D721Med (cell line): ENCODE measurements at places on chromosomes 7 and 10.

DNA sequence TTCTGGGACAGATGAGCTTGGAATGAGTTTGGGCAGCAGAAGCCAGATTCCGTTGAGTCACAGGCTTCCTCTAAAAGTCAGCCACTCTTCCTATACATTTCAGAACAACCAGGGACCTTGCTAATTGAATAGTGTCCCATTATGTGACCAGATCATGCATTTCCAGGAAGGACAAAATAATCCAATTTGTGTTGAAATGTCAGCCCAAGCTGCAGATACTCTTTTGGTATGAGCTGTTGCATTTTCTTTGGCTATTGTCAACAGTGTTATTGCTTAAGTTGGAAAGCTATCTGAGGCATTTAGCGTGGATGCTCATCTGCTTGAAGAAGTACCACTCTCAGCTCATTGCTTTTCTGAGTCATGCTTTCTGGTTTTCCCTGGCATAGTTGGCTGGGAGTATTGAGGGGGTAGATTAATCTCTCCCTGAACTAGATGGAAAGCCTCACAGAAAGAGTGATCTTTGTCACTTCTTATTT, 223.7 kb upstream of the HABP2 start:
- no peak for DNase-seq

- DNase-seq = no peak
Observed at GRCh38 chr10:18179891-18180290, 39.7 kb downstream of the CACNB2 start.

DNA sequence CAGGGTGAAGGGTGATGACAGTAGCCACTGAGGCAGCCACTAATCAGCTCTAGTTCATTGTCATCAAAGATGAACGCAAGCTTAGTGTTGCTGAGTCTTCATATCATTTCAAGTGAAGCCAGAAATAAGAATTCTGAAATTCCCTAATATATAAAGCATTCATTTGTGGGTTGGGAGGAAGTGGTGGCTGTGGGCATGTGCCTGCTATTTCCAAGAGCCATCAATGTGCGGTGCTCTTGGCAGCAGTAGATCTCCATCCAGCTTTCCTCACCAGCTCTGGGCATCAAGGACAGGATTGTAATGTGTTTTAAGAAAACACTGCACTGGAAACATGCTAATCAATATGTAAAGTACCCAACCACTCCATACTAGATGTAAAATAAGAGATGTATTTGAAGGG, 202.5 kb upstream of the AHR start:
- DNase-seq = no peak

DNA sequence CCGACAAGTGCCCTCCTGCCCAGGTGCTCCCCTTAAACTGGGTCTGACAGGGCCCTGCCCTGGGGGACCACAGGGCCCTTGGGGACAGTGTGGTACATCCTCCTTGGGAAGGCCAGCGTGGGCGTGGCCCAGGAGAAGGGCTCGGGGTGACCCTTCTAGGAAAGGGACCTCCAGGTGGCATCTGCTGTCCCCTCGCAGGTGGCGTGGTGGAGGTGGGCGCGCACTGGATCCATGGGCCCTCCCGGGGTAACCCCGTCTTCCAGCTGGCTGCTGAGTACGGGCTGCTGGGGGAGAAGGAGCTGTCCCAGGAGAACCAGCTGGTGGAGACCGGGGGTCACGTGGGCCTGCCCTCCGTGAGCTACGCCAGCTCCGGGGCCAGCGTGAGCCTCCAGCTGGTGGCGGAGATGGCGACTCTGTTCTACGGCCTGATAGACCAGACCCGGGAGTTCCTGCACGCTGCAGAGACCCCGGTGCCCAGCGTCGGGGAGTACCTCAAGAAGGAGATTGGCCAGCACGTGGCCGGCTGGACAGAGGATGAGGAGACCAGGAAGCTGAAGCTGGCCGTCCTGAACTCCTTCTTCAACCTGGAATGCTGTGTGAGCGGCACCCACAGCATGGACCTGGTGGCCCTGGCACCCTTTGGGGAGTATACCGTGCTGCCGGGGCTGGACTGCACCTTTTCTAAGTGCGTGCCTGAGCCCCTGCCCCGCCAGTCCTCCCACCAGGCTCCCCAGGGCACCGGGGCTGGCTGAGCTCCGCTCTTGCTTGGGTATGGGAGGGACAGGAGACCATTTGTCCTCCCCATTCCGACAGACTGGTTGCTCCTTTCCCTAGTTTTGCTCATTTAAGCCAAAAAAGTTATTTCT, 972 bp downstream of the PAOX start:
- DNase-seq = no peak

DNA sequence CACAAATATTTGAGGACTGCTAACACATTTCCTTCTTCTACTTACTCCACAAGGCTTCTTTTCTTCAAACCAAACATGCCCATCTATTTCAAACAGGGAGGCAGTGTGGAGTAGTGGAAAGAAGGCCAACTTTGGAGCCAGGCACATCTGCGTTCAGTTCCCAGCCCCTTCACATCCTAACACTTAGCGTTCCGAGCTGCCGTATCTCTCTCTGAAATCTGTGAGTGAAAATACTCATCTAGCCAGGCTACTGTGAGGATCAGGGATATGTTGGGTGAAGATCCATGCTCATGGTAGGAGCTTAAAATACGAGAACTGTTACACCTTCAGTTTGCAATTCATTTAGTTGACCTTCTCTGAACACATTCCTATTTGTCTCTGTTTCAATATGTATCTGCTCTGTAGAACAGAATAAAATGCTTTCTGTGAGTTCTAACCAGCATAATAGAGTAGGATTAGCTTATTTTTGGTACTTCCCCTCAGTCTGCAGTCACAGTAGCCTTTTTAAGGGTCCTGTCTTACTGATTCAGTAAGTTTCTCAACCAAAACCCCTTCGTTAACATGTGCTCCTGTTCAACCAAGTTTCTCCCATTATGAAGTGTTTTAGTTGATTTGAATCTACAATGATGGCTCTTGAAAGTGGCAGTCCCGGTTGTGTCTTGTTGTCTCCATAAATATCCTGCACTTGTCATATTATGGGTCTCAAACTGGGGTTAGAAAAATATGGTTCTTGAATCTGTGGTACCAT, 3.3 kb upstream of the MEST start:
- no peak for DNase-seq

DNA sequence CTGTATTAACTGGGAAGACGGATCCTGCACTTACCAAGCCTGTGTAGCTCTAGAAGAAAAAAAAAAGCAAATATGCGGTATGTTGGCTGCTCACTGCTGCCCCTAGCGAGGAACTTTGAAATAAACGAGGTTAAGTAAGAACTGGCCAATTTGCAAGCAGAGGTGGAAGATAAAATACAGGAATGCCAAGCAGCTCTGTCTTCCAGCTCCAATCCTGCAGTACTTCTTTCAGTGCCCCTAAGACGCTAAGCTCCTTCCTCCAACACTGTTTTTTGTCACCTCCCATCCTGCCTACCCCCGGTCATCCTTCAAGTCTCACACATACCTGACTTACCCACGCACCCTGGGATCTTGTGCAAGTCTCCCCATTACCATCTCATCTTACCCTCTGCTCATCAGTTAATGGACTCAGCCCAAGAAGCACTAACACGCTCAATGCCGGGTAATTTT, 809 bp downstream of the C10orf143 start:
- DNase-seq = no peak

- DNase-seq = no peak
Observed at GRCh38 chr10:71695502-71696476, 23.8 kb downstream of the C10orf105 start.

- DNase-seq = no peak
Observed at GRCh38 chr7:102286237-102287110, at the start of gene SH2B2. TSS of gene SH2B2 (plus strand) at chr7:102286868. CDS start at chr7:102300551, 13,683 bp downstream.

DNA sequence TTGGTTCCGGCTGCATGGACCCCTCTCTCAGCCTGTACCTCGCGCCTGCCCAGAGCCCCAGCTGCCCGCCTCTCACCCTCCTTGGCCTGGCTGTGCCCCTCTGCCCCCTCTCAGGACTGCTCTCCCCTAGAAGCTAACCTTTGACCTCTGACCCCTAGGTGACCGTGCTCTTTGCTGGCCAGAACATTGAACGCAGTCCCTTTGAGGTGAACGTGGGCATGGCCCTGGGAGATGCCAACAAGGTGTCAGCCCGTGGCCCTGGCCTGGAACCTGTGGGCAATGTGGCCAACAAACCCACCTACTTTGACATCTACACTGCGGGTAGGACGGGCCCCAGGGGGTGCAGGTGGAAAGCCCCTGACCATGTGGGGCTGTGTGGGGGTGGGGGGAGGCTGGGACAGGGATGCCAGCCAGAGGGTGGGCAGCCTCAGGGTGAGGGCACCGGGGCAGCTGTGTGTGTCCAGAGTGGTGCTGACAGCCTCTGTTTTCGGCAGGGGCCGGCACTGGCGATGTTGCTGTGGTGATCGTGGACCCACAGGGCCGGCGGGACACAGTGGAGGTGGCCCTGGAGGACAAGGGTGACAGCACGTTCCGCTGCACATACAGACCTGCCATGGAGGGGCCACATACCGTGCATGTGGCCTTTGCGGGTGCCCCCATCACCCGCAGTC, 8.0 kb downstream of the FLNC start:
- DNase-seq = no peak

DNA sequence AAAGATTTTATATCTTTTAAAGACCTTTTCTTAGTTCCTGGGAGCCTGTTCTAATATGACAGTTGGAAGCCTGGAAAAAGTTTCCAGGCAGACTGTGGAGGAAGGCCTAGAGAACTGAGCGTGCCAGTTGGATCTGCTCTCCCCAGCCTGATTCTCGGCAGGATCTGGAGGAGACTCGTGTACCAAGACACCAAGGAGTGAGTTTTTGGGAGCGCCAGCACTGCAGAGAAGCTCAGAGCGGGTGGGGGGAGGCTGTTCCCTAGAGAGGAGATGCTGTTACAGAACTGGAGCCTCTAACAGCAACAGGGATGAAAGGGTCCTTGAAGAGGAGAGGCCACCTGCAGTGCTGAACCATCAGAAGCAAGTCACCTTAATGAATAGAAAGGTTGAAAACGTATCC, 52.9 kb downstream of the LYZL2 start:
- DNase-seq = no peak

DNA sequence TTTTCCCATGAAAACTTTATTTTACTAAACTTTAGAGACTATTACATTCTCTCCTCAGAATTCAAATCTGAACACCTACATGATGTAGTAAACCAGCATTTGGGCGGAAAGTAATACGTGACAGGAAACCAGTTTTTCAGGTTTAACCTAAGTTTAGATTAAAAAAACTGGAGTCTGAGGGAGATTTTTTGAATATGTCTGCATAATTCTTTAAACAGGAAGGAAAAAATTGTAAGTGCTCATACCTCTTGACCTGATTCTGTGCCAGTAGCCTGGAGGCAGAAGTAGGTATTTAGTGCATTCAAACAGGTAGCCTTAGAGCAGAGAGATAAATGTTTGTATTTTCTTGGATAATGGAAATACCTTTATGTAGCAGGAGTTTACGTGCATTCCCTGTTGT, 224.3 kb downstream of the MDFIC start:
- DNase-seq = no peak

GRCh38 chr10:61460835-61461234, 7.7 kb upstream of the TMEM26 start:
- DNase-seq = no peak

DNA sequence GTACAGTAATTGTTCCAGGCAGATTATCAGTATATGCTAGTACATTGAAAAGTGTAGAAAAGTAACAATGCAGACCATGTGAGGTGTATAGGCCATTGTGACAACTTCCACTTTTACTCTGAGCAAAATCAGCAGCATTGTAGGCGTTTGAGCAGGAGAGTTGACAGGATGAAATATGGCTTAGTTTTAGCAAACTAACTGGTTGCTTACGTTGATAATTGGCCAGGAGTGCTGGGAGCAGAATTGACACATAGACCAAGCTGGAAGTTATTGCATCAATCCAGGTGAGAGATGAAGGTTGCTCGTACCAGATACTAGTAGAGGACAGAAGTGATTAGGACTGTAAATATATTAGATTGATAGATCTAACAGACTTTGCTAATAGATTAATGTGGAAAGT, 46.0 kb downstream of the LCOR start:
- DNase-seq = no peak

GRCh38 chr10:103192089-103192450, 1.0 kb downstream of the NT5C2 start:
- no peak for DNase-seq

DNA sequence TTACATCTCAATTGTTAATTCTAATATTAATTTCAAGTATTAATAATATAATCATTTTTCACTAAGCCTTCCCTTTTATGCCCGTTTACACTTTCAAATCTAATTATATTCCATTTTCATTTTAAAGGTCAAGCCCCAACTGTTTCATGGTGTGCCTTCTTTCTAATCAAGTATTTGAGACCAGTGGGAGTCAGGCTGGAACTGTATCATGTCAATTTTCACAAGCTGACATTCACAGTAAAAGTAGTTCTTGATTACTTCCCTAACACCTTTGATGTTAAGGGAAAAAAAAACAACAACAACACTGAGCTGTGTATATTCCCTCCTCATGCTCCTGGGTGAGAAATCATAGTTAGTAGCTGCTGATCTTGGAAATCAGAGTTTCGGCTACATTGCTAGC, 38.1 kb downstream of the SFTPD start:
- no peak for DNase-seq

DNA sequence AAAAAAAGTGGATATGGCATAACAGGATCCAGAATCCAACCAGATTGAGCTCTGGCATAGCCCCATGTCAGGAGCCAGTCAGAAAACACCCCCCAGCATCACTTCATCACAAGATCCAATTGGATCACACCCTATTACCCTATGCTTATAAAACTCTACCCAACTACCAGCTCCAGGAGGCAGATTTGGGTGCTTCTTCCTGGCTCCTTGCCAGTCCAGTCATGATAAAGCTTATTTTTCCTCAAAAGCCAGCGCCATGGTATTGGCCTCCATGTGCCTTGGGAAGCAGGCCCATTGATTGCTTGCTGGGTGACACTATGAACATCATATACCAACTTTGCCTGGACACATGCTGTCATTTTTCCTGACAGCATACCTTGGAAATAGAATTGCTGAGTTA, 281.4 kb upstream of the MKLN1 start:
- DNase-seq = no peak
